Fibroblast of mammary gland (primary cell): ENCODE measurements at places on chromosomes 4 and X.

GRCh38 chrX:20681683-20682082 lies 415.0 kb upstream of the RPS6KA3 start:
- DNase-seq: peak; percentile 60

DNA sequence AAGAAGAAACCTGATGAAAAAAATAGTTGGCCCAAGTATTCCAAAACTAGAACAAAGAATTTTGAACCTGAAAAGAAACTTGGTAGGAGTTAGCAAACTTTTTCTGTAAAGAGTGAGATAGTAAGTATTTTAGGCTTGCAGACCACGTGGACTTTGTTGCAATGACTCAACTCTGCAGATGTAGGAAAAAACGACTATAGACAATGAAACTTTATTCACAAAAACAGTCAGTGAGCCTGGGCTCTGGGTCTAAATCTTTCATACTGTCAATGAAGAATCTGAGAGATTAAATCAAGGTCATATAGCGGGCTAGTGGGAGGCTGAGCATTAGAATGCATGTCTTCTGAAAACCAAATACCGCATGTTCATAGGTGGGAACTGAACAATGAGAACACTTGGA lies 23.0 kb downstream of the SH3D19 start:
- DNase-seq: peak; percentile 33

GRCh38 chr4:38600575-38600974 lies 63.4 kb upstream of the KLF3 start:
- DNase-seq: no peak

GRCh38 chr4:169963998-169964397 lies 62.2 kb downstream of the MFAP3L start:
- DNase-seq: no peak

- peak; percentile 20 for DNase-seq
These were observed 3.0 kb downstream of the ATP8A1 start for GRCh38 chr4:42653626-42654560.
